ENCODE measurements at places on chromosomes 11 and 22.

GRCh38 chr22:38981005-38981991 lies 849 bp upstream of the APOBEC3B start:
- peak; percentile 50 for DNase-seq

DNA sequence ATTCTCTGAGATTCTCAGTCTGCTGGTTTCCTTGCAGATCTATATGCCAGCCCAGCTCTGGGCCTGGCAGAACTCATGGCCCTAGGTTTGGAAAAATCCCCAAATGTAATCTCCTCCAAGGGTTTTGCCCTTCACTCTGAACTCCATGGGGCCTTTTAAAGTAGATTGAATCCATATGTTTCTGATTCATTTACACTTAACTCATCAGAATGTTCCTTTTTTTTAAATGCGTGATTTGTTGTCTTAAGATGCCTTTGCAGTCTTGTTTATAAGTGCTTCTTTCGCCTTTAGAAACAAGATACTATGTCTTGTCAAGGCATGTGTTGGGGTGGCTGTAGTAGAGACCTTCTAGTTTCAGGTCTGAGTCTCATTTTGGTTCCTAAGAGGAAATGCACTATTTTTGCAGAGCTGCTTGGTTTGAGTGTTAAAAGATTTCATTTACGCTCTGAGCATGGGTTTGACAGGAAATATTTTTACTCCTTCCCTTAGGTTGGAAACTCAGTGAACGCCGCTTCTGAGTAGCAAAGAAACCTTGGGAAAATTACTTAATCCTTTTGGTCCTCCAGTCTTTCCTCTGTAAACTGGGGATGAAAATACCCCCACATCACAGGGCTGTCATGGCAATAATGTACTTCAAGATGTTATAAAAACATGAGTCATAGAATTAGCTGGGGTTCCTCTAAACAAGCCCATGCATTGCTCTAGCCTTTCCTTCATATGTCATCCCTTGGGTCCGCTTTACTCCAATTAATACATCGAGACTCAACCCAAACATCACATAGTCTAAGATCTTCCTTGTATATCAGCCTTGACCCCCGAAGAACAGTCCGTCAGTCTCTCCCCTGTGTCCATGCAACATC lies 83.5 kb downstream of the SNX19 start:
- peak; percentile 47 for DNase-seq

GRCh38 chr11:8301622-8302021 lies 37.9 kb upstream of the LMO1 start:
- DNase-seq = no peak

DNA sequence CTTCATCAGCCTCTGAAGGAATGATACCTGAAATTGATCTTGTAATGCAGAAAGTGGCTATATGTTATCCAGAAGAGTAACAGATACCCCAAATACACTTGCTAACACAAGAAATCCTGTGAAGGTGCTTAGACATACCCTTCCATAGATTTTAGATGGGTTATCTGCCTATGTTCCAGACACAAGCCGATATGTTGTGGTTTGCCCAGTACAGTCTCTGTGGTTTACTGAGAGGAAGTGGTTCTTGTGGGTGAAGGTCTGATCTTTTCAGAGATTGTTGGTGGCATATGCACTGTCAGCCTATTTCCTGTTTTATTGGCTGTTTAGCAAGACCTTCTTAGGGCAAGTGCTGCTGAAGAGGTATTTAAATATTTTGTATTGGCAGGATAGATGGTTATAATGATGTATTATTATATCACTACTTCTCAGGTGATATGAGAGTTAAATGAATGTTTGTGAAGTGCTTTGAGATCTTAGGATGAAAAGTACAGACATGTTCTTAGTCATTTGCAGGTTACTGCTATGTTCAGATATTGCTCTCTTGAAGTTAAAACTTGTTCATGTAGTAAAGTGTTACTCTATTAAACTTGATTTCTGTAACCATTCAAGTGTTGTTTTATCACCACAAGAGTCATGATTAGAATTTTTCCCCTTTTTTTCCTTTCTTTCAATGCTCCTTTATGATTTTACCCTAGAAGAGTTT lies 8.2 kb downstream of the ARHGEF12 start:
- DNase-seq = peak; percentile 65

All from astrocyte (in vitro differentiated cells and primary cell).